ENCODE measurements at places on chromosomes 16 and 17.

DNA sequence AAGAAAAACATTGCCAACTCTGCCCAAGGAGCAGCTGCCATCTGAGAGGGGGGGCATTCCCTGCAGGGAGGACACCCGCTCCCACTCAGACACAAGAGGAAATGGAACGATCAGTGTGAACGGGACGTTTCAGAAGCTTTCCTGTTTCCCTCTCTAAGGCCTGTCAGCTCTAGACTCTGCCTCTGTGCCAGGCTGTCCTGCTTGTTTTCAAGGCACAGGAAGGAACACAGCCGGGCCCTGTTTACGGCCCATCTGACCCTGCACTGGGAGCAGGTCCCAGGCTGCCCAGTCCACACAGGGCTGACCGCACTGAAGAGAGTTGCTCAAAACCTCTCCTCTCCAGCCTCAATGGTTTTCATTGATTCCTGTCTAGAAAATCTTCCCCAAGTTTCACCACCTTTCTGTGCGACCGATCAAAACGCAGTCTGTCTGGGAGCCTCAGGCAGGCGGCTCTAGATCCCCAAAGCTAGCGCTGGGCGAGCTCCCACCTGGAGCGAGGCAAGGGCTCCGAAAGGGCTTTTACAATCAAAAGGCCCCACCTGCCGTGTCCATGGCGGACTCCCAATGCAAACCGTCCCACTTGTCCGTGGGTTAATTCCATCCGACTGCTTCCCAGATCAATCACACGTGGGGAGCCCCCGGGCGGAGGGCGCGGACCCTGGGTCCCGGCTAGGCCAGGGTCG, 1.5 kb downstream of the PIEZO1 start:
- no peak for DNase-seq

- DNase-seq, result no peak
Measured at GRCh38 chr16:57818377-57819064, 16.2 kb upstream of the KIFC3 start.

DNA sequence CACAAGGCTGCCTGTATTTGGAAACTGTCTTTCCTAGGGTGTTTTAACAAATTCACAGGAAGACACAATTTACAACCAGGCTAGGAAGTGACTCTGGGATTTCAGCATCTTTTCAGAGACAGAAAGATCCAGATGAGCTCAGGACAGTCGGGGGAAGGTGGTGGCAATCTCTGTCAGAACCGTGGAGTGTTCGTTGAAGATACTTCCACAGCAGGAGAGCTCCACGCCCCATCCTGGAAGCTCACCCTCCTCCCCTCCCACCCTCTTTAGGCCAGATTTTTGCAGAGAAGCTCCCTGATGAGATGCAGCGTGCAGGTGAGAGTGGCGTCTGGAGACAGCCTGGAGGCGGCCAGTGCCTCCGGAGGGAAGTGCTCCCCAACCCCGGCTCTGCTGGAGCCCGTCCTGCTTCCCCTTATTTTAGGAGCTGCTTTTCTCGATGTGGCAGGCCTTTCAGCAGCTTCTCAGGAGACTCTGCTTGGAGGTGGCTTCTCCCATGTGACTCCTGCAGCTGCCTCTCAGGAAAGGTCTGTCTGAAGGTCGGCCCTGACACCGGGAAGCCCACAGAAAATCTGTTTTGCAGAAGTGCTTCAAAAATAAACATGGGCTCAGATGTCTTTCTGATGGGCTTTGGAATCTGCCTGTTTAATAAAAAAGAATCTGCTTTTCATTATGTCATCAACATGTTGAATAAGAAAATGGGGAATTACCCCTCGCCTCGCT, 186.4 kb upstream of the CHMP6 start:
- DNase-seq, result no peak

DNA sequence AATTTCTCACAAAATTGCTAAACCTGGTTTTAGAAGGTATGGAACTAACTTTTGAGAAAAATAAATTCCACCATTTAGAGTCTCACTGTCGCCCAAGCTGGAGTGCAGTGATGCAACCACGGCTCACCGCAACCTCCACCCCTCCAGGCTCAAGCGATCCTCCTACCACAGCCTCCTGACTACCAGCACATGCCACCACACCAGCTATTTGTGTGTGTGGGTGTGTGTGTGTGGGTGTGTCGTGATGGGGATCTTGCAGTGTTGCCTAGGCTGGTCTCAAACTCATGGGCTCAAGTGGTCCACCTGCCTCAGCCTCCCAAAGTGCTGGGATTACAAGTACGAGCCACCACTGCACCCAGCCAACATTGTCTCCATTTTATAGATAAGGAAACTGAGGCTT, 71.3 kb upstream of the NOL11 start:
- DNase-seq, result no peak

GRCh38 chr17:82367724-82368524, 3.6 kb upstream of the UTS2R start:
- DNase-seq, result no peak

GRCh38 chr17:4535667-4536258, 19.4 kb downstream of the MYBBP1A start:
- DNase-seq, result no peak

GRCh38 chr16:85377388-85378144, 235.6 kb upstream of the GSE1 start:
- no peak for DNase-seq

DNA sequence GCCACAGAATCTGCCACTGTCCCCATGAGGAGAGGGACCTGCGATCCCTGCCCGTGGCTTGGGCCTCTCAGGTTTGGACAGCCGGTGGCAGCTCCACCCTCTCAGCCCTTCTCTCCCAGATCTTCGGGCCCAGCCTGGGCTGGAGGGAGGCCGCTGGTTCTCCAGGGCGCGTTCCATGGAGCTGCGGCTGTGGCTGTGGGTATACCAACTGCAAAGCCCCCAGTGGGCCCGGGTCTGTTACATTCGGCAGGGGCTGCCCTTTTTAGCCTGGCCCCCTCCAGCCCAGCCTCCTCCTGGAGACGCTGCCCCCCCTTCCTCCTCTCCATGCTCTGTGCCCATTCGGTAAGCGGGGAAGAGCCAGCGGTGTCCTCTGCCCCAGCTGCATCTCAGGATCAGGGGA, 64.7 kb upstream of the ZNF469 start:
- DNase-seq, result no peak

DNA sequence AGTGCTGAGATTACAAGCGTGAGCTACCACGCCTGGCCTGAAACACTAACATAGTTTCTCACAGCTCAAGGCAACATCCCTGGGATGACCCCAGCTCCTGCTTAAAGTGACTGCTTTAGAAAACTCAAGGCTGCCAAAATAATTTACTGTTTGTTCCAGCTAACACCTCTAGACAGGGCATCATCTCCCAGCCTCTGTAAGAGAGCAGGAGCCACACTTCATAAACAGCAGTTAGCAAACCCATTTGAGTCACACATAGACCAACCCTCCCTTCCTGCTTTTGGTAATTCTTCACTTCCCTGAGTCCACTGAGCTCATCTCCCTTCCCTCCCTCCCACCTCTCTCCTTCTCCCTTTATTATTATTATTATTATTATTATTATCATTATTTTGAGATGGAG, 201.3 kb downstream of the XYLT1 start:
- DNase-seq, result no peak

GRCh38 chr16:4314532-4315185, 1.2 kb upstream of the GLIS2 start:
- DNase-seq, result no peak

GRCh38 chr17:28204751-28205150, 114.2 kb upstream of the TMEM97 start:
- no peak for DNase-seq

- DNase-seq, result no peak
Measured at GRCh38 chr17:46935658-46936266, 12.8 kb downstream of the GOSR2 start.

DNA sequence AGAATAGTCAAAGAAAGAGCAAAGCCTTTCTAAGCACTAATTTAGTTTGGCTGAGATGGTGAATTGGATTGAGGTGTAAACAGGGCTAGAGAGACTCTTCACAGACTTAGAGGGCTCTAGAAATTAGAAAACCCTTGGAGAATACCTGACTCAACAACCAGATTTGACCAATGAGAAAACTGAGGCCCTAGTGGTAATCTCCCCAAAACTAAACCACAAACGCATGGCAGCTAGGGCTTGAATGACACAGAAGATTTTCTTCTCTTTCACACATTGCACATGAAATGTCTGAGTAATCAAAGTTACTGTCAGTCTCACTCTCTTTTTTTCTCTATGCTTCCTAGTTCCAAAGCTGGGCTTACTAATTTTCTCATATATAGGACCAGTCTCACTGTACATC, 314.5 kb upstream of the KCNJ16 start:
- no peak for DNase-seq

- DNase-seq, result no peak
Measured at GRCh38 chr17:82461827-82462524, 3.4 kb downstream of the NARF start.

GRCh38 chr17:19546289-19547065, 12.8 kb downstream of the SLC47A1 start:
- no peak for DNase-seq

Data from T-helper 2 cell (primary cell).